Neural crest cell (in vitro differentiated cells): ENCODE measurements at places on chromosomes 5 and 9.

GRCh38 chr9:36137392-36138004, 965 bp downstream of the GLIPR2 start:
- DNase-seq: no peak

DNA sequence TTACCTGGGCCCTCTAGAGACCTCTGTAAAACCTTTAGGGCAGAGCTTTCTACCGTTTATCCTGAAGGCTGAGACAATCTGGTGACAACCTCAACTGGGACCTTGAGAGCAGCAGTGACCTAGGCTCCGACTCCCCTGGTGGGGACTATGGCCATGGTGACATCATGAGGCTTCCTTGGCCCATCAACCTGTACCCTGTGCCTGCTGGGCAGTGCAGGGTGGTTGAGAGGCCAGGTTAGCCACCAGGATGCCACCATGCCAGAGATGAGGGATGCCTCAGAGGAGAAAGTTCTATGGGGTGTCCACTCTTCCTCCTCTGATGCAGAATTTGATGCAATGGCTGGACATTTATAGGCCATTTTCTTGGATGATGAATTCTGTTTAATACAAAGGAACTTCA, 194.8 kb downstream of the PDZD2 start:
- DNase-seq: no peak

DNA sequence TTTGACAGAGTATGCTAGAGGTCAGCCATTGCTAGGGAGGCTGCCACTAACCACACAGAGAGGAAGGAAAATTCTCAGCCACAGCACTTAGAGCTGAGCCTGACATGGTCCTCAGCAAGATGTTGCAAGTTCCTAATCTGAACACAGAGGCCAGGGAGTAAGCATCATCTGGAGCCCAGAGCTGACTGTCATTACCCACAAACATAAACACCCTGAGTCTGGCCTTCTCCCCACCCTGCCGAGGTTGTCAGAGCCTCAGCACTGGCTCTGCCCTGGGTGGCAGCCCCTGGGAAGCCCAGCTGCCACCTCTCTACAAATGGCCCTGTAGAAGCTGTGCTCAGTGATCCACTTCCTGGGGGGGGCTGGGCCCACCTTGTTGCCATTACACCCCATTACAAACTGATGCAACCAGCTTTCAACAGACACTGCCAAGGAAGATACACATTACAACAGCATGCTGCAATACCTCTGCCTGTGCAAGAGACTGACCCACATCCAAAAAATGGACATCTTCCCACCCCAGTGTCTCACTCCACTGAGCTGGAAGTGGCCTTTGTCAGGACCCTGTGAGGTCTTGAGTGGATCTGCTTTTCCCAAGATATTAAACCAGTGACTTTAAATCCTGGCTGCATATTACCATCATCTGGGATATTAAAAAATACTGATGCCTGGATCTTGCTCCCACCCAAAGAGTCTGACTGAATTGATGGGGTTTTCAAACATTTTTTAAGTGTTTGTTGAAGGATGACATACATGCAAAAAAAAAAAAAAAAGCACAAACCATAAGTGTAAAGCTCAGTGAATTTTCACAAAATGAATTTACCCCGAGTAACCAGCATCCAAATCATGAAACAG, 33.0 kb downstream of the IRF1 start:
- no peak for DNase-seq

DNA sequence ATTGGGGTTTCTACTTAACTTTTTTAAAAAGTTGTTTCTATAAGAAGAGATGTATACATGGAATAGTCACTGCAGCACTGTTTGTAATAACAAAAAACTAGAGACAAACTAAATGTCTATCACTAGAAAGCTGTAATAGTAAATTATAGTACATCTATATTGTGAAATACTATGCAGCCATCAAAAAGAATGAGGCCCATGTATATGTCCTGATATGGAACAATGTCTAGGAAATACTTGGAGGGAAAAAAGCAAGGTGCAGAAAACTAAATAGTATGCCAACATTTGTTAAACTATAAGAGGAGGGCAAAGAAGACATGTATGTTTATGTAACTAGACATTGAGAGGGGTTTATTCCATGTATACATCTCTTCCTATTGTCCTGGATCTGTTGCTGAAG, 2.9 kb upstream of the RAB14 start:
- DNase-seq: no peak

GRCh38 chr5:61641748-61642565, 309.9 kb downstream of the ZSWIM6 start:
- DNase-seq: no peak
